Right ventricle myocardium superior (tissue), 1 donor: ENCODE measurements at places on chromosomes 16 and 17. TPM values are rescaled to one million over a fixed set of nuclear protein-coding genes. Genes with fewer than 3 reads are reported as not detected.

GRCh38 chr17:49969795-49970389, 902 bp downstream of the DLX4 start:
- no peak for DNase-seq

The IFT20 gene
- total RNA-seq, result 11.2 TPM

- no peak for DNase-seq
These were observed 11.4 kb downstream of the SLC13A5 start for GRCh38 chr17:6701719-6702118.

GRCh38 chr17:43024407-43025289, at the start of gene RND2:
RND2 (plus strand) TSS chr17:43025231; CDS start chr17:43025348, 117 bp downstream.
- DNase-seq, result peak; percentile 90

DNA sequence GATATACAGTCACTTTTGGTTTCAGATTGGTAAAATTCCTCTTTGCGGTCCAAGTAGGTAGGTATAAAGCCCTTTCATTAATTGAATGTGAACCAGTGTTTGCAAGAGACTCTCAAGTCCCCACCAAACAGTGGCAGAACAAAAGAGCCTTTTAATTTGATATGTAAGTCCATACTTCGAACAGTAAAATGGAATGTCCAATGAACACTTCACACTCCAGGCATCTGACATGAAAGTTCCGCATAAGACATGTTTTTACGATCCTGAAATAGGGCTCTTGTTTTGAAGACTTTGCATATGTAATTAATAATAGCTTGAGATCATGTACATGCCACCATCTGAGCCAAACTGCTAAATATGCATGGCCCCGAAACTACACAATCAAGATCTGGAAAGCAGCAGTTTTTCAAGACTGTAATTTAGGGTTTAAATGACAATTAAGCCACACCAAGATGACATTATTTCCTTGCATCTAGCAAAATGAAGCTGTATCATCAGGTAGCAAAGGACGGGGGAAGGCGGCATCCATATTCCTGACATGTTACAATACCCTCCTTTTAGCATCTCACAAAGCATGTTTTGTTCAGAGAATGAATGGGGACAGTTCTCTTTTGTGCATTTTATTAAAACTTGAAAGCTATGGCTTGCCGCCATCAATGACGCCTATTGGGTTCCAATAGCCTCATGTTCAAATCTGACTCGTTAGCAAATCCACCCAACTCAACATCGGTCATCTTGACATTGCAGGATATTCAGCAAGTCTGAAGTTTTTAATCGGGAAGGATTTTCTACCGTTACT, 39.4 kb downstream of the LITAF start:
- no peak for DNase-seq

The ITGA2B gene
- 0.62 TPM for total RNA-seq
